NCI-H2081 treated with DMSO at 0.1 percent for 48 hours (cell line): ENCODE measurements at places on chromosomes 6 and 20.

- no peak for DNase-seq
These were observed 152.7 kb downstream of the ANKRD60 start for GRCh38 chr20:58075586-58076345.

GRCh38 chr6:100155141-100155540, 161.1 kb upstream of the MCHR2 start:
- no peak for DNase-seq

DNA sequence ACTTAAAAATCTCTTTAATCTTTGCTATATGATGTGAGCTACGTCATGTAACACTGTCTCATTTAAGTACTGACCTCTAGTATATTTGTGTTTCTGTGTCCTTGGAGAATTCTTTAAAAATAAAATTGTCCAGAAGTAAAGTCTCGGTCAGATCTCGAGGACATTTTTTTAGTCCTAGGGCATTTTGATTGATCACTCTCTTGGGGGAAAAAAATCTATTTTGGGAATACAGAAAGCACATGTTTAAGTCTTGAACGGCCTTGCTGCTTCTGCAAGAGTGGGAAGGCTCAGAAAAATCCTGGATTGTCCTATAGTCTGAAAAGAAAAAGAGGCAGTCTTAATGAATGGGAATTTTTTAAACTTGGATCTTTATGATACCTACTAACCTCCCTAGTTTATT, 234.3 kb downstream of the UTRN start:
- no peak for DNase-seq

GRCh38 chr20:33915726-33916331, 77.9 kb upstream of the RALY start:
- DNase-seq: no peak

DNA sequence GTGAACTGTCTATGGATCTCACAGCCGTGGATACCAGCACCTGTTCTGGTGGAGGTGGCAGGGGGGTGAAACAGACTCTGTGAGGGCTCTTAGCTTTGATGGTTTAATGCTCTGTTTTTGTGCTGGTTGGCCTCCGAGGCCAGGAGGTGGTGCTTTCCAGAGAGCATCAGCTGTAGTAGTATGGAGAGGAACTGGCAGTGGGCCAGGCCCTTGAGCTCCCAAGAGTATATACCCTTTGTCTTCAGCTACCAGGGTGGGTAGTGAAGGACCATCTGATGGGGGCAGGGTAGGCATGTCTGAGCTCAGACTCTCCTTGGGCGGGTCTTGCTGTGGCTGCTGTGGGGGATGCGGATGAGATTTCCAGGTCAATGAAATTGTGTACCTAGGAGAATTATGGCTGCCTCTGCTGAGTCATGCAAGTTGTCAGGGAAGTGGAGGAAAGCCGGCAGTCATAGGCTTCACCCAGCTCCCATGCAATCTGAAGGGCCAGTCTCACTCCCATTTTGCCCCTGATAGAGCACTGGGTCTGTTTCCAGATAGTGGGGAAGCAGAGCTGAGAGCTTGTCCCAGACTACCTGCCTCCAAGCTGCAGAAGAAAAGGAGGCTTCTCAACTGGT, 102.7 kb upstream of the AHI1 start:
- DNase-seq: no peak

DNA sequence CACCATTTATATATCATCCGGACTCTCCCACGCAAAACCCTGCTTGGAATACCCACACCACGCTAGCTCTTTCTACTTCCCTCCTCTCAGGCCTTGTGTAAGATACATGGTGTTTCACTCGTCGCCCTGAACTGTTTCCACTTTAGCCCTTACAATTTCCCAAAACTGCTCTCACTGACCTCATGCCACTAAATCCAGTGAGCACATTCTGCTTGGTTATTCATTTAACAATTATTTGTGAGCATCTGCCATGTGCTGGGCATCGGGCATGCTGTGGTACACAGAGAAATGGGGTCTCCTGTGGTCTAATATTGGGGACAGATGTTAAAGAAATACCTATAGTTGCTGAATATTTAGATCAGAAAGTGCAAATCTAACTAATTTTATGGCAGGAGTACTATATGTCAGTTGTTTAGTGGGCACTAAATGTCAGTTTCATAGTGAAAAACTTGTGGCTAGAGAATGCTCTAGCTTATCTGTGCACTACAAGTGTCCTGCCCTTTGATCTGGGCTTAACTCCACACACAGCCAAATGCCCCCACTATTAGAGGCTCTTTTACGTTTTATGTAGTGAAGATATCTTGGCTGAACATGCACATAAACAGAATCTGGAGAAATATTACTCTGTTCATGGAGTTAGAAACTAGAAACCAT, 41.0 kb downstream of the PLEKHG1 start:
- no peak for DNase-seq

DNA sequence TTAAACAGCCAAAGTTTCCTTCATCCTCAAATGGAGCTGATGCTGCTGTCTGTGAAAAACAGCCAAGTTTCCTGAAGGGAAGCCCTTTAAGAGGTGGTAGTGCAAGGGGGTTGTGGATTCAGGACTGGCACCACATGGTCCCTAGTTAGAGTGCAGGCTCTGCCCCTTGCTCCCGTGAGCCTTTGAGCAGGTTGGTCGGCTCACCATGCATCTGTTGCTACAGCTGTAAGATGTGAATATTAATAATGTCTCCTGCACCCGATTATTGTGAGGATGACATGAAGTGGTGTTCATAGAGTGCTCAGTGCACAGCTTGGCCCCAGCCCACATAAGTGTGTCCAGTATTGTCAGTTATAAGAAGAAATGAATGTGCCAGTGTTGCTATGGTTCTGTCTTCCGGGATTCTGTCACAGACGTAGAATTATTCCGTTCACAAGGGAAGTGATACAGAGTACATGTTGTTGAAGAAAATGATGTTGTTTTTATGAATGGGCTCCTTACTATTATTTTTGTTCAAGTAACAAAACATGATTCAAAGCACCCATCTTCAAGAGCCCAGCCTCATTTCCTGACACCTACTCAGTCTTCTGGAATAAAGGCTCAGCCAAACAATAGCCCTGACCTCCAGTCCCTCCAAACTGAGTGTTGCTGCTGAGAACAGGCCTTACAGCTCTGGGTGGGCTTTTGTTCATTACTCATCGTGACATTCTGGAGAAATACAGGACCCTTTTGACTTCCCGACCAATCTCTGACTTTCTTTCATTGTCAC, 2.9 kb upstream of the PKIG start:
- no peak for DNase-seq

GRCh38 chr6:125834348-125834747, 43.6 kb downstream of the NCOA7 start:
- no peak for DNase-seq

- DNase-seq: no peak
These were observed 533.9 kb downstream of the RFPL4B start for GRCh38 chr6:112881027-112881426.

DNA sequence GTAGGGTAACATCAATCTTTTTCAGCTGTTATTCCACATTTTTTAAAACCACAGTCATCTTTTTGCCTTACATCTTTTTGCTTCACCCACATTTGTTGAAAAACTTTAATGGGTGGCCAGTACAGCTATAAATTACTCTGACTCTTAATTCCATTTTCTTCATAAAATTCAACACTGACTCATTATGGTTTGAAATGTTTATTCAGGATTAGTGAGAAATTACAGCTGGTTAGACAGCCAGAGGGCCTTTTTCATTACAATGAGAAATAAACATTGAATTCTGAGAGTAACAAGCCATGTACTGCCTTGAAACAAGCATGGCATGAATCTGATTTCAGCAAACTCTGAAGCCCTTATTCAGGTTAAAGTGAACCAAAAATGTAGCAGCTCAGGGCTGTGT, 19.5 kb downstream of the NDUFAF4 start:
- no peak for DNase-seq

- DNase-seq: no peak
These were observed 813.3 kb downstream of the HACE1 start for GRCh38 chr6:104046426-104046825.

GRCh38 chr6:29617782-29618554, 15.0 kb downstream of the GABBR1 start:
- no peak for DNase-seq

DNA sequence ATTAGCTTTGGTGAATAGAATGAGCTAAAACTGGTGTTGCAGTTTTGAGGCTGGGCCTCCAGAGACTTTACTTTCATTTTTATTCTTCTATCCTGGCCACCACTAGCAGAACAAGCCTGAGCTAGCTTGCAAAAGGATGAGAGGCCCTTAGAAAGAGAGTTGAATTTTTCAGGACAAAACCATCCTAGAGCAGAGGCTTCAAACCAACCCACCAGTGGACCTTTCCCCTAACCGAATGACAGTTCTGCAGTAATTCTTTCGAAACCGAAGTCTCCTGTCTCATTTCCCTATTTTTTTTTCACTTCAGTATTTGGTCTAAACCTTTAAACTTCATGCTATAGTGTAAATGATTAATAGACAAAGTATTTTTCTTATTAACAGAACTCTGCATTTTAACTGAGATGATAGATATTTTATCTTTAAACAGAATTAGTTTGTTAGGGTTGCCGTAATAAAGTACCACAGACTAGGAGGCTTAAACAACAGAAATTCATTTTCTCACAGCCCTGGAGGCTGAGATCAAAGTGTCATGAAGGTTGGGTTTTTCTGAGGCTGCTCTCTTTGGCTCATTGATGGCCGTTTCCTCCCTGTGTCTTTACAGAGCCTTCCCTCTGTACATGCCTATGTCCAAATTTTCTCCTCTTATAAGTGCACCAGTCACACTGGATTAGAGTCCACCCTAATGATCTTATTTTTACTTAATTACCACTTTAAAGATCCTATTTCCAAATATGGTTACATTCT, 80.6 kb upstream of the PAK5 start:
- no peak for DNase-seq

- DNase-seq: peak; percentile 75
These were observed 165.1 kb downstream of the CDKAL1 start for GRCh38 chr6:20699402-20699801.

DNA sequence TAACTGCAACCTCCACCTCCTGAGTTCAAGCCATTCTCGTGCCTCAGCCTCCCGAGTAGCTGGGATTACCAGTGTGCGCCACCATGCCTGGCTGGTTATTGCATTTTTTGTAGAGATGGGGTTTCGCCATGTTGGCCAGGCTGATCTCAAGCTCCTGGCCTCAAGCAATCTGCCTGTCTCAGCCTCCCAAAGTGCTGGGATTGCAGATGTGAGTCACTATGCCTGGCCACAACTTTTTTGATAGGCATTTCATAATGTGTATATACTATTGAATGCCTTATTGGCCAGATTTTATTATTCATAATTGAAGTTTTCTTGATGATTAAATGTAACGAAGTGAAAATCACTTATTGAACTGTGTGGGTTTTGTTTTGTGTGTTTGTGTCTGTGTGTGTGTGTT, 27.9 kb downstream of the FIG4 start:
- no peak for DNase-seq

DNA sequence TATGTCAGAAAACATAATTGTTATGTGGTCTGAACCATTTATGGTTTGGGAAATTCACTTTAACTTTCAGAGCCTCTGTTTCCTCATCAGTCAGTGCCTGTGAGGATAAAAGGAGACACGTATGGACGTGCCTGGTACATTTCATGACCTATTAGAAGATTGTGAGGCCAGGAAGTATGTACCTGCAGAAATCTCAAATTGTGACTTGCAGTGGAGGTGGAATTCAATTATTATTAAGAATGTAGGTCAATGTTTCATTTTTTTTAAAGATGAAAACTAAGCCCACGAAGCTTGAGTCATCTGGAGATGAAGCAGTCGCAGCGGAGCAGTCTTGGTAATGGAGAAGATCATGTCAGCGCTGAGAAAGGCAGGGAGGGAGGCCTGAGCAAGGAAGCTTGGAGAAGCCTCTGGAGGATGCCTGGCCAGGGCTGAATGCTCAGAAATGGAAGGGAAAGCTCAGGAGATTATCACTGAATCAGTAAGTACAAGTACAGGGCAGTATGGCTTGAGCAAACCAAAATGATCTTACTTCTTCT, 3.9 kb upstream of the DSE start:
- no peak for DNase-seq

GRCh38 chr6:47529734-47530133, 52.1 kb downstream of the CD2AP start:
- no peak for DNase-seq

- DNase-seq: no peak
These were observed 386.6 kb upstream of the SLC35B3 start for GRCh38 chr6:8821981-8822381.
